ENCODE measurements at places on chromosomes 4 and X.

DNA sequence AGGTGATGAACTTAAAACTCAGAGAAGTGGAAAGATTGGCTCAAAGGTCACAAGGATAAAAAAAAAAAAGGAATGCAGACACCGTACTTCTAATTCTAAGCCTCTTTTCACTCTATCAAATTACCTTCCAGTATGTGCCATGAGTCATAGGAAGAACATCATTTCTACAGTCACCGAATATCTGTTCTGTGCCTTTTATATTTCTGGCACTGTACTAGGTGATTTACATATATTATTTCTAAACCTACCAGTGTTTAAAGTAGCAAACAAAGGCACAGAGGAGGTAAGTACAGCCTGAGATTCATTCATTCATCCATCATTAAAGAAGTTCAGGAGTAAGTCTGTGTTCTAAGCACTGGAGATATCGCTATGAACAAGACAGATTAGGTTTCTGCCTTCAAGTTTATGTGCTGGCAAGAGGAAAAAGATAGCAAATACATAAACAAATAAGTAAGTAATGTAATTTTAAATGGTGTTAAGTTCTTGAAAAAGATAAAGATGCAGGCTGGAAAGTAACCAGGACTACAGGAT lies 65.3 kb downstream of the PALLD start:
- no peaks in the 10 kb centered on the region for H3K36me3 ChIP-seq
- no peaks in the 10 kb centered on the region for H3K27me3 ChIP-seq
- H3K4me1 ChIP-seq, result peaks cover 10% of the 10 kb centered on the region
- no peak for DNase-seq

GRCh38 chr4:6575503-6576240 lies 683 bp downstream of the MAN2B2 start:
- DNase-seq, result no peak
- no peak overlapping the region for H3K27ac ChIP-seq
- peaks cover 21% of the 10 kb centered on the region for H3K27me3 ChIP-seq
- H3K4me3 ChIP-seq, result peak overlapping the region; percentile 89
- peaks cover 16% of the 10 kb centered on the region for H3K36me3 ChIP-seq

DNA sequence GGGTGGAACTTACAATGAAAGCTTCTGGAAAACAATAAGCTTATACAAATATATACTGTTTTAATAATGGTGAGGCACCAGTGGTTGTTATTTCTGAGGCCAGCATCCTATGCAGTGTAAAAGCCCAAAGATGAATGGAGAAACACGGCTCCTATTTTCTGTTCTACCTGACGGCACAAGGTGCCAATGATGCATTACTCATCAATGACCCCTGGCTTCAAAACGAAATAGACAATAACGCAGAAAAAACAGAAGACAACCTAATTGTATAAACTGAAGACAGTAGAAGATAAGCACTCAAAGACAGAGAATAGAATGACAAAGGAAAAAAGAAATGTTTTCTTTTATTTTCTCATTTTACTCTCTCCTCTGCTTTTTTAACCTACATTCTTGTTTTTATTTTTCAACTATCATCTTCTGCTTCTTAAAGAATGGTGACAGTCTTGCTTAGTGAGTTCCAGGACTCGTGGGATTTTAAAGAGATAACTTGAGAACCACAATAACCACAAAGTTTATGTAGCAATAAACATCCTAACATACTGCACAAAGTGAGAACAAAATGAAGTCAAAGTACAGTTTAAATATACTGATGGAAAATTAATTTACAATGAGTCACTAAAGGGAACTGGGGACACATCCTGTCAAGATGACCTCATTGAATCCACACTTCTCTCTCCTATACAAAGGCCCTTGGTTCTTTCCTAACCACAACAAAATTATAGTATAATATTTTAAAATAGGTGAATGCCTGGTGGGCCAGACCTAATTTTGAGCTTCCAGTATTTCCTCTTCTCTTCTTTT lies 169.8 kb downstream of the BTC start:
- no peak overlapping the region for H3K27ac ChIP-seq
- no peaks in the 10 kb centered on the region for H3K4me1 ChIP-seq
- no peak for DNase-seq

DNA sequence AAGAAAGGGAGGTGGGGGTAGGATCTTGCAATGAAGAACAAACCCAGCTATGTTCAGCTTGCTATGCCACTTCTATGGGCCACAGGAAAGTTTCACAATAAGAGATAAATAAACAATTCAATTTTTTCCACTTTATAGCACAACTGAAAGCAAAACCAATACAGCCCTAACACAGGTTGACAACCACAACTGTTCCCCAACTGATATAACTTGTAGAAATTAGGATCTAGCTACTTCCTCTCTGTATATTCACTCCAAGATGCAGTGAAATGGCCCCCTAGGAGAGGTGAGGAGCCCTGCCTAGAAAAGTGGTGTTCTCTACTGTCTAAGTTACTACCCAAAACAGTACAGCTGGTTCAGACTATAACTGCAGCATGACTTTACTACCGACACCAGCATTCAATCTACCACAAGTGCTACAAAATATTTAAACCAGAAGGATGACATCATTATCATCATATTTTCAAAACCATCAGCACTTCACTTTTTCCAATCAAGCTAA lies 77.0 kb downstream of the FBXW7 start:
- no peak overlapping the region for H3K27ac ChIP-seq
- H3K4me3 ChIP-seq, result no peak overlapping the region
- H3K36me3 ChIP-seq, result no peaks in the 10 kb centered on the region
- no peaks in the 10 kb centered on the region for H3K27me3 ChIP-seq
- H3K4me1 ChIP-seq, result no peaks in the 10 kb centered on the region
- no peak for DNase-seq

- no peak overlapping the region for H3K4me3 ChIP-seq
- H3K27ac ChIP-seq, result no peak overlapping the region
- DNase-seq, result no peak
- no peaks in the 10 kb centered on the region for H3K36me3 ChIP-seq
- H3K4me1 ChIP-seq, result no peaks in the 10 kb centered on the region
Measured at GRCh38 chr4:106659371-106659770, 290.8 kb upstream of the GIMD1 start.

- H3K27me3 ChIP-seq, result no peaks in the 10 kb centered on the region
- no peak overlapping the region for H3K4me3 ChIP-seq
- H3K27ac ChIP-seq, result no peak overlapping the region
- no peak for DNase-seq
Measured at GRCh38 chrX:35800474-35800873, 2.3 kb downstream of the MAGEB16 start.

GRCh38 chr4:76943790-76944189 lies 5.8 kb upstream of the SEPTIN11 start:
- no peaks in the 10 kb centered on the region for H3K4me1 ChIP-seq
- no peaks in the 10 kb centered on the region for H3K27me3 ChIP-seq
- H3K27ac ChIP-seq, result no peak overlapping the region
- no peak overlapping the region for H3K4me3 ChIP-seq

GRCh38 chr4:75639124-75639695 lies 8.9 kb upstream of the CDKL2 start:
- H3K27me3 ChIP-seq, result no peaks in the 10 kb centered on the region
- DNase-seq, result no peak
- H3K4me1 ChIP-seq, result no peaks in the 10 kb centered on the region
- no peak overlapping the region for H3K4me3 ChIP-seq

GRCh38 chrX:154873329-154873728 lies 12.8 kb upstream of the F8A1 start:
- no peaks in the 10 kb centered on the region for H3K4me1 ChIP-seq
- H3K4me3 ChIP-seq, result no peak overlapping the region
- H3K27ac ChIP-seq, result no peak overlapping the region
- H3K27me3 ChIP-seq, result no peaks in the 10 kb centered on the region
- DNase-seq, result no peak
- H3K36me3 ChIP-seq, result no peaks in the 10 kb centered on the region

DNA sequence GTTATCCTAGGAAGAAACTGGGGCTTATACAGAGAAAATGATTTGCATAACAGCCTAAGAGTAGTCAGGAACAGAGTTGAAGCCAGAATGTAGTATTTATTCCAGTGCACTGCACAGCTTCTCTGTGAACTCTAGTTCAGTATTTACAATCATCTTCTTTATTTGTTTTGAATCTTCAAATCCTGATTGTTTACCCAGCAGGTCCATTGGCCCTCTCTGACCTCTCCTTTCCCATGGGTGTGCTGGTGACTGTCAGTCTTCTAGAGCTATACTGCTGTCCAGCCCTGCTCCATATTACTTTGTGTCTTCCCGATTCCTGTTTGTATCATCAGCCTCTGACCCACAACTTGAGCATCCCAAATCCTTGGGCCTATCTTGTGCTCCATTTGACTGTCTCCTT lies 301.9 kb upstream of the HS3ST1 start:
- no peak overlapping the region for H3K4me3 ChIP-seq
- H3K27ac ChIP-seq, result no peak overlapping the region
- H3K4me1 ChIP-seq, result no peaks in the 10 kb centered on the region
- H3K36me3 ChIP-seq, result no peaks in the 10 kb centered on the region

GRCh38 chrX:24229400-24229879 lies 79.9 kb downstream of the ZFX start:
- H3K36me3 ChIP-seq, result no peaks in the 10 kb centered on the region
- H3K27me3 ChIP-seq, result no peaks in the 10 kb centered on the region
- no peak for DNase-seq
- H3K27ac ChIP-seq, result no peak overlapping the region
- H3K4me1 ChIP-seq, result no peaks in the 10 kb centered on the region
- no peak overlapping the region for H3K4me3 ChIP-seq

GRCh38 chr4:141473026-141473540 lies 163.3 kb upstream of the IL15 start:
- H3K4me3 ChIP-seq, result no peak overlapping the region
- H3K27me3 ChIP-seq, result no peaks in the 10 kb centered on the region
- H3K4me1 ChIP-seq, result no peaks in the 10 kb centered on the region
- no peaks in the 10 kb centered on the region for H3K36me3 ChIP-seq

DNA sequence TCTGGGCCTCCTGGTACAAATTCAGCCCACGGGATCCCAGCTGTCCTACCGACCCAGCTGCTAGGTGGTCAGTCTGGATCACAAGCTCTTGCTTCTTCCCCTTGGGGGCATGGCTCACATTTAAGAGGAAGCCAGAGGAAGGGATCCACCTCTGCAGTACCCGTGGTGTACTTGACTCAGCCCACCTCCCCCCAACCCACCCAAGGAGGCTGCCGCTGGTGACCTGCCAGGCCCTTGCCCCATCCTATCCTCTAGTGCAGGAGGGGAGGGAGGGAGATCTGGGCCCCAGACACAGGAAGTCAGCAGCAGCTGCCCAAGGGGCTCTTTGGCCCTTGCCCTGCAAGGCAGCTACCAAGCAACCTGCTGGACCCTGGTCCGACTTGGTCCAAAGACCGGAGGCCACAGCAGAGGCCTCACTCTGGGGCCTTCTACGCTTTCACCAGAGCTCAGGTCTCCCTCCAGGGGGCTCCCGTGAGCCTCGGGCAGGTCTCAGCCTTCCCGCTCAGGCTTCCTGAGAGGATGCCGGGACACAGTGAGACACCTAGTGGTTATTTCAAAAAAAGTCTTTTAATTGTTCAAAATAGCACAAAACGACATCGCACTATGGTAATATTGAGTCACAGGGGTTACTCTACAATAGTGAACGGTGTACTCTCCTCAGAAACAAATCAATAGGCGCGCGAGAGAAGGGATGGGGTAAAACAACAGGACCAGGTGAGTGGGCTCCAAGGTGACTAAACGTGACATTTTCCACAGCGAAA lies 2.7 kb upstream of the RENBP start:
- peak overlapping the region; percentile 80 for H3K27ac ChIP-seq
- peaks cover 15% of the 10 kb centered on the region for H3K36me3 ChIP-seq
- H3K4me1 ChIP-seq, result no peaks in the 10 kb centered on the region
